ENCODE measurements at places on chromosomes 12 and 14.

DNA sequence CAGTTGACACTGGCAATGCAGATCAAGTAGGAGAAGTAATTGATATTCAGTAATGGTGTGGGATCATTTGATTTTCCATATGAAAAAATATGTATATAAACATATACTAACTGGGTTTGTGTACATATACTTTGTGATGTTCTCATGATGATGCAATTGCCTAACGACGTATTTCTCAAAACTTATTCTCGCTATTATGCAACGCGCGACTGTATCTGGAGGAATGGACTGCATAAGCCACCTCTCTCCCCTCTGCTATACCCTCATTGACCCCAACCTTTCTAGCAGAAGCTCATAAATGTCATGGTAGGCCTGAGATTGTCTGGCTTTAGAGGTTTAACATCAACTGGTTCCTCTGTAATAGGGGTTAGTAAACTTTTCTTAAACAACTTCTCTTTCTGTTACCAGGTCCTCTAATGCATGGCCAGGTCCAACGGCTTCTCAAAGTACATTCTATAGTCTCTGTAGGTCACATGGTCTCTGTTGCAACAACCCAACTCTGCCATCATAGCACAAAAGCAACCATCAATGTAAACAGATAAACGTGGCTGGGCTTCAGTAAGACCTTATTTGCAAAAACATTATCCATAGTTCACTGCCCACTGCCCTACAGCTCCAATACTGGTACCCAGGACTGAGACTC is 59.3 kb downstream of the FOXN3 start:
- DNase-seq = peak; percentile 51

- no peak for DNase-seq
Observed at GRCh38 chr12:10220398-10221077, 7.9 kb downstream of the GABARAPL1 start.

- DNase-seq = peak; percentile 48
Observed at GRCh38 chr12:101772012-101772775, 32.9 kb upstream of the SYCP3 start.

GRCh38 chr14:94392510-94392935 is 4.1 kb upstream of the SERPINA1 start:
- peak; percentile 96 for DNase-seq

DNA sequence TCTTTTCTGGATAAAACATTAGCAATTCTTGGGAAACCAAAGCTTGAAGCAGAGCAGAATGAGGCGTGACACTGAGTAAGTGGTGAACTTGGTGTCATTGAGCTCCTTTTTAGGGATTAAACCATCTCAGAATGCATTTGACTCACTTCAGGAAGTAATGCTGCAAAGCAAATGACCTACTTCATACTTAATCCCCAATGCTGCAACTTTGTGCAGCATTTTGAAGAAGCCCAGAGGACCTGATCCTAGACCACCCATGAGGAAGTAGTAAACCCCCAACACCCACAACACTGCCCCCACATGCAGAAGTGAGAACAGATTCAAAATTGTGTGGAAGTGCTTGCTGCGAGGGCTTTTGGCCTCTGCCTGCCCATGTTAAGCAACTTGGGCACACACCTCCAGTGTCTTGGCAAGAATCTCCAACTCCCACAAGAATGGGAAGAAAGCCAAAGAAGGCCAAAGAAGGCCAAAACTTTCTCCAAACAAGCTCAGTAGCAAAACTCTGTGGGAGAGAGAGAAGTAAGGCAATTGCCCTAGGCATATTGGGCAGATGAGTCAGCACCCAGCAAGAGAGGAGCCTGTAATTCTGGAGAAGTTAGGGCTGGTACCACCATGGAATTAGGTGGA is 69.2 kb upstream of the ETV6 start:
- DNase-seq = peak; percentile 94

- DNase-seq = peak; percentile 44
Observed at GRCh38 chr12:71686658-71687025, 760 bp downstream of the TMEM19 start.

- DNase-seq = no peak
Observed at GRCh38 chr12:108551535-108551934, 9.4 kb downstream of the SART3 start.

- peak; percentile 27 for DNase-seq
Observed at GRCh38 chr12:128079-128478, 61.5 kb downstream of the IQSEC3 start.

DNA sequence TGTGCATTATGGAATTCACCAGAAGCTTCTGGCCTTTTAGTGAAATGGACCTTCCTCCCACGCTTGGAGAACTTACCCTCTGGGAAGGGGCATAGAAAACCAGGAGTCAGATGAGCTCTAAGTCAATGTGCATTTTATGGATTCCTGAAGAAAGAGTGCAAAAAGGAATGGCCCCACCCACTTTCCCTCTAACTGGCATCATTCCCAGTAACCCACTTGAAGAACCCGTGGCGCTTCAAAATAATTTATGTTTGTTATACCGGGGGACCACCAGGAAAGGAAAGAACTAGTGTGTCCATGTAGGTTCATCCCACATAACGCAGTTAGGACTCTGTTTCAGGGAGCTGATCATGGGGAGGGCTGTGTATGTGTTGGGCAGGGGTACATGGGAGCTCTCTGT is 1153.4 kb downstream of the TMEM121 start:
- DNase-seq = no peak

- DNase-seq = peak; percentile 51
Observed at GRCh38 chr12:102539651-102540553, 59.5 kb upstream of the IGF1 start.

DNA sequence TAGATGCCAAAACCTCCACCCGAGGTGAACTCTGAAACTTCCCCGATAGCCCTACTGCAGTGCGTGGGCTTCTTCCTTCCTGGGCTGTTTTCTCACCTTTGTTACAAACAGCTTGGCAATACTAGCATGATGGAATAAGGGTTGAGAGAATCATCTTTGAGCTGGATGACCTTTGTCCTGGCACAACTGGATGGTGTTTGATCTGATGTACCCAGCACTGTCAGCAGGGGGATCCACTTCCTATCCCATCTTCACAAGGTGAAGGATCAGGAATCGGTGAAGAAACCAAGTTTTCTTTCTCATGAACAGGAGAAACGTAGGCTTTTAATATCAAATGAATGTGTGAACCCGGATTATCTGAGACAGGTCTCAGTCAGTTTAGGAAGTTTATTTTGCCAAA is 19.5 kb upstream of the LRRC10 start:
- no peak for DNase-seq

Data from suppressor macrophage treated with lipopolysaccharide for 1 hour (primary cell).